ENCODE measurements at places on chromosomes 11 and 22.

- no peak overlapping the region for H3K4me3 ChIP-seq
- H3K27me3 ChIP-seq = no peaks in the 10 kb centered on the region
These were observed 24.3 kb upstream of the PPFIA1 start for GRCh38 chr11:70246196-70246595.

DNA sequence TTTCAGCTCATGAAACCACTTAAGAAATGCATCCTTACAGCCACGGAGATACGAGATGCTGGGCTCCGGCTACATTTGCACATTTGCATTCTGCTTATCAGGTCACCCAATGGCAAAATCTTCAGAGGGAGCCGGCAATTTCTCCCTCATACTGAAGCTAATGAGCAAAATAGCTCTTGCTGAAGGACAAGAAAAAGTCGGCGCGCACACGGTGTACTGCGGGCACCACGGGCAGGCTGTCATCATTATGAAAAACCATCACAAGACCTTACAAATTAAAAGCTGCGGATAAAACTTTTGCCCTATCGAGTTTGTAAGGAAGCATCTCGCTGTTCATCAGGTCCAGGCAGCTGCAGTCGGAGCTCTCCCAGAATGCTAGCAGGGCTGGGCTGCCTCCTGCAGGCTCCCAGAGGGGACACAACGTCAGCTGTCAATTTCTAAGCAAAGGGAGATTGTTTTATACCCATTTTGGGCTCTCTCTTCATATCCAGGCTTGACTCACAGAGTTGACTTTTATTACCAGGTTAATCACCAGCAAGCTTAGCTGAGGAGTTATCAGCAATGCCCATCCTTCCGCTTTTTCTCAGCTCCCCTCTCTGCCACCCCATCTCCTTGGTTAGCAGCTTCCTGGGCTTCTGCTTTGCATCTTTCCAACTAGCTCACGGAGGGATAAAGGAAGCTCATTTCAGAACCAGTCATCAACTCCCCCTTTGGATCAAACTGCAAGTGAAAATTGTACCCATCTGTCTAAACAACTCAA, 375.1 kb downstream of the OPCML start:
- H3K4me1 ChIP-seq = no peaks in the 10 kb centered on the region
- no peak overlapping the region for H3K4me3 ChIP-seq
- DNase-seq = no peak
- no peaks in the 10 kb centered on the region for H3K36me3 ChIP-seq
- H3K27ac ChIP-seq = no peak overlapping the region

DNA sequence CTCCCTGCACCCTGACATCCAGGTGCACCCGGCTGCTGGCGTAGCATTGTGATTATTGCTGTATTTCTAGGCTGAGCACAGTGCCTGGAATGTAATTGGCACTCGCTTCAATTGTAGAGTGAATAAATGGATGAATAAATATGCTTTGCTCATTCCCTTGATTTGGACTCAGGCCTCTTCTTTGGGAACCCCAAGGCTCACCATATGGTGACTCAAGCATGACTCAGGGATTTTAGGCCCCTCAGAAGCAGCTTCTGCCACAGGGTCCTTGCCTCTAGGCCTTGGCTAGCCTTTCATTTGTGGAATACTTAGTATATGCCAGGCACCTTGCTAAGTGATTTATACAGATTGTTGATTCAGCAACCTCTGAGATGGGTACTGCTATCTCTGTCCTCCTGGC, 78.9 kb downstream of the GRIK4 start:
- no peak overlapping the region for H3K27ac ChIP-seq
- H3K27me3 ChIP-seq = peaks cover 36% of the 10 kb centered on the region
- no peaks in the 10 kb centered on the region for H3K36me3 ChIP-seq
- peak; percentile 6 for DNase-seq

DNA sequence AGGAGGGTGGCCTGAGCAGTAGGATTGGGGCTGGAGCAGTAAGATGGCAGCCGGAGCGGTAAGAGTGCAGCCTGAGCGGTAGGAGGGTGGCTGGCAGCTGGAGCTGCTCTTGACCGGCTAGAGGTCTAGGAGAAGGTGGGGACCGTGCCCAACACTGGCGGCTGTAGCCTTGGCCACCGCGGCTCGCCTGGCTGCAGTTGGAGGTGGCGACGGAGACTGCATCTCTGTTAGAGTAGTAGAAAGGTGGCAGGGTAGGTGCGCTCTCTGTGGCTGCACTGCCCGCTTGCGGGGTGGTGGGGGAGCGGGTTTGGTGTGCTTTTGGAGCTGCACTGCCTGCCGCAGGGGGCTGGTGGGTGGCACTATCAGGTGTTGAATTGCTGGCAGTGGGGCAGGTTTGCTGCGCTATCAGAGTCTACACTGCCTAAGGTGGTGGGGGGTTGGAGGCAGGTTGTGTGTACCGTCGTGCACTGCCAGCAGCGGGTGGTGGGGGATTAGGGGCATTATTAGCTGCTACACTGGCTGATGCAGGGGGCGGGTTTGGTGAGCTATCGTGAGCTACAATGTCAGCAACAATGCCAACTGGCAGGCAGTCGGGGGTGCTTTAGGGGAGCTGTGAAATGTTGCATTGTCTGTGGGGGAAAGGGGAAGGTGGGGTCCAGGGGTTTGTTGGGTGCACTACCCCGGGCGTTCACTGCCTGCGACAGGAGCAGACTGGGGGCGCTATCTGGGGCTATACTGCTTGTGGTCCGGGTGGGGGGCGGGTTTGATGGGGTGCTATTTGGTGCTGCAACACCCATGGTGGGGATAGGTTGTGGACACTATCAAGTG, 4461.3 kb upstream of the OR11H1 start:
- peaks cover 5% of the 10 kb centered on the region for H3K36me3 ChIP-seq
- H3K4me3 ChIP-seq = peak overlapping the region; percentile 1
- no peak overlapping the region for H3K27ac ChIP-seq
- no peak for DNase-seq
- no peaks in the 10 kb centered on the region for H3K27me3 ChIP-seq

DNA sequence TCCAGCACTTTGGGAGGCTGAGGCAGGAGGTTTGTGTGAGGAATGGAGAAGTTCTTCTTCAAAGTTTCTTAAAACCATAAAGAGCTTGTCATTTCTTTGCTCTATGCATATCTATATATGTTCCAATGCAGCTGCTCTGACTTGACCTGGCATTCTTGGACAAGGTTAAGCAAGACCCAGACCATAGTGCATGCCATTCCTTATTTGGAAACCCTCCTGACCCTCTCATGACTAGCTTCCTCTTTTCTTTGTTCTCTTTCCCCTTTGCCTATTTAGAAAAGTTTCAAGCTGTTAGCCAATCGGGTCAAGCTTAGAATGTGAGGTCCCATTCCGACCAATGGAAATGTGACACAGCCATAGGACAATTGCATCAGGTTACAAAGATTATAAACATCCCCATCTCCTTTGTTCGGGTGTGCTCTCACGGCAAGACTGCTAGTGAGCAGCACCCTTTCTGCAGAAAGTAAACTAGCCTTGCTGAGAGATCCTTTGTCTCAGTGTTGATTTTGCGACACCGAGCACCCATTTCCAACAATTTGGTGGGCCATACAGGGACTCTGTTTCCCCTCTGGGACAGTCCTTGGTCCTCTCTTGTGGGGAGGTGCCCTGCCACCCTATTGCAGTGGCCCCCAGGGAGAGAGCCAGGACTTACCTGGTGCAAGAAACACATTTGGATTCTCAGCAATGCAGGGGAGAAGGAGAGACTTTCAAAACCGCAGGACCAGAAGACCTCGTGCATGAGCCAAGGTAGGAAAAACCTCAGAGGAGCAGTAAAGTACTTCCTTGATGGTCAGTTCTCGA, 39.9 kb upstream of the ANO1 start:
- peaks cover 23% of the 10 kb centered on the region for H3K27me3 ChIP-seq
- H3K4me1 ChIP-seq = no peaks in the 10 kb centered on the region
- H3K36me3 ChIP-seq = no peaks in the 10 kb centered on the region
- H3K27ac ChIP-seq = no peak overlapping the region

DNA sequence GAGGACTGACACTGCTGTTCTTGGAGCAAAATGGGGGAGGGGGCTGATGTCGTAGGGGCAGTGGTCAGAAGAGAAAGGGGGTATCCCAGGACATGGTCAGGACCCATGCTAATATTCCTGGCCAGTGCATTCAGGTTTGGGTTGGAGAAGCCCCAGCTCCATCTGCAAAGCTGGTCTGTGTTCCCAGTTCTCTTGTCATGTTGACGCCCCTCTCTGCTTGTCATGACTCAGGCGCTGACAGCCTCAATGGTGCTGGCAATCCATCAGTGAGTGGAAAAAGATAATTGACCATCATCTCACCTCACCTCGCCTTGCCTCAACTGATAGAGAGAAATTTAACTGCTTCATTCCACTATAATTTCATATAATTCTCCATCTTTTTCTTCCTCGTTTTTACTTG, 283.1 kb upstream of the CADM1 start:
- no peak for DNase-seq
- no peak overlapping the region for H3K27ac ChIP-seq
- no peak overlapping the region for H3K4me3 ChIP-seq
- H3K36me3 ChIP-seq = no peaks in the 10 kb centered on the region
- no peaks in the 10 kb centered on the region for H3K27me3 ChIP-seq

GRCh38 chr22:38243007-38243765, 29.6 kb downstream of the TMEM184B start:
- H3K36me3 ChIP-seq = peaks cover 44% of the 10 kb centered on the region
- peaks cover 37% of the 10 kb centered on the region for H3K4me1 ChIP-seq
- H3K4me3 ChIP-seq = no peak overlapping the region
- H3K27me3 ChIP-seq = no peaks in the 10 kb centered on the region
- DNase-seq = peak; percentile 92

GRCh38 chr11:104464691-104465090, 300.7 kb upstream of the PDGFD start:
- no peaks in the 10 kb centered on the region for H3K4me1 ChIP-seq
- H3K27ac ChIP-seq = no peak overlapping the region
- no peak for DNase-seq
- H3K4me3 ChIP-seq = no peak overlapping the region
- no peaks in the 10 kb centered on the region for H3K27me3 ChIP-seq

- no peak overlapping the region for H3K4me3 ChIP-seq
- no peaks in the 10 kb centered on the region for H3K4me1 ChIP-seq
- H3K27ac ChIP-seq = no peak overlapping the region
- no peaks in the 10 kb centered on the region for H3K27me3 ChIP-seq
- no peak for DNase-seq
These were observed 73.4 kb upstream of the APOA1 start for GRCh38 chr11:116910847-116911246.

- H3K27me3 ChIP-seq = no peaks in the 10 kb centered on the region
- no peak overlapping the region for H3K27ac ChIP-seq
- no peak for DNase-seq
- H3K4me3 ChIP-seq = no peak overlapping the region
- no peaks in the 10 kb centered on the region for H3K36me3 ChIP-seq
These were observed 5.9 kb downstream of the SPI1 start for GRCh38 chr11:47372422-47372821.

- no peak overlapping the region for H3K4me3 ChIP-seq
- no peaks in the 10 kb centered on the region for H3K36me3 ChIP-seq
- H3K27me3 ChIP-seq = peaks cover 6% of the 10 kb centered on the region
- H3K4me1 ChIP-seq = peaks cover 23% of the 10 kb centered on the region
- no peak overlapping the region for H3K27ac ChIP-seq
These were observed 10.4 kb upstream of the SUN2 start for GRCh38 chr22:38766076-38766777.

GRCh38 chr11:2314136-2314524, 12.3 kb downstream of the TSPAN32 start:
- no peak overlapping the region for H3K27ac ChIP-seq
- no peaks in the 10 kb centered on the region for H3K36me3 ChIP-seq
- no peaks in the 10 kb centered on the region for H3K27me3 ChIP-seq

DNA sequence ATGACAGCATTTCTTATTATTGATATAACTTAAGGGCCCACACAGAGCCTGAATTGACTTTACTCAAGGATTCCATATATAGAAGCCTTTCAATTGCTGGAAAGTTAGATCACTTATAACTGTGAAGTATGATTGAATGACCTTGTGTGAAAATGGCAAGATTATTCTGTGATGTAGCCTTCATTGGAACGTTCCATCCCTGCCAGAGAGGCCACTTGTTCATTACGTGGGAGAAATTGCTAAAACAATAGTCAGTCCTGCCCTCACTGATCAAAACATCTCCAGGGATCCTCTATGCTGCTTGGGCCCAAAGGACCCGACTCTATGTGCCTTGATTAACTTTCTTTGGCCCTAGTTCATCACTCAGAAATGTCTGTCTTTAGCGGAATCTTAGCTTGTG, 159.5 kb upstream of the BLID start:
- H3K4me3 ChIP-seq = no peak overlapping the region
- H3K27me3 ChIP-seq = peaks cover 7% of the 10 kb centered on the region
- DNase-seq = no peak
- H3K4me1 ChIP-seq = no peaks in the 10 kb centered on the region
- H3K27ac ChIP-seq = no peak overlapping the region

GRCh38 chr11:1067812-1068496, 6.7 kb upstream of the MUC2 start:
- peaks cover 14% of the 10 kb centered on the region for H3K27me3 ChIP-seq
- H3K4me3 ChIP-seq = no peak overlapping the region
- H3K27ac ChIP-seq = no peak overlapping the region
- no peak for DNase-seq
- no peaks in the 10 kb centered on the region for H3K36me3 ChIP-seq

- no peaks in the 10 kb centered on the region for H3K27me3 ChIP-seq
- peak overlapping the region; percentile 100 for H3K4me3 ChIP-seq
- peaks cover 5% of the 10 kb centered on the region for H3K4me1 ChIP-seq
- peak overlapping the region; percentile 95 for H3K27ac ChIP-seq
- peaks cover 6% of the 10 kb centered on the region for H3K36me3 ChIP-seq
- DNase-seq = peak; percentile 87
These were observed 1.7 kb downstream of the CAPRIN1 start for GRCh38 chr11:34053161-34053686.

GRCh38 chr11:70590356-70590991, 192.1 kb downstream of the CTTN start:
- H3K4me1 ChIP-seq = no peaks in the 10 kb centered on the region
- no peak overlapping the region for H3K27ac ChIP-seq
- no peak overlapping the region for H3K4me3 ChIP-seq
- H3K27me3 ChIP-seq = no peaks in the 10 kb centered on the region

- no peaks in the 10 kb centered on the region for H3K4me1 ChIP-seq
- H3K4me3 ChIP-seq = no peak overlapping the region
- H3K27me3 ChIP-seq = peaks cover 33% of the 10 kb centered on the region
- no peak for DNase-seq
- H3K36me3 ChIP-seq = no peaks in the 10 kb centered on the region
These were observed 14.4 kb downstream of the OVCH2 start for GRCh38 chr11:7691759-7692350.

GRCh38 chr22:44625981-44626687, 75.9 kb upstream of the PRR5 start:
- no peak overlapping the region for H3K27ac ChIP-seq
- DNase-seq = peak; percentile 59
- peaks cover 4% of the 10 kb centered on the region for H3K4me1 ChIP-seq
- H3K27me3 ChIP-seq = peaks cover 44% of the 10 kb centered on the region
- no peaks in the 10 kb centered on the region for H3K36me3 ChIP-seq

- H3K4me3 ChIP-seq = no peak overlapping the region
- no peaks in the 10 kb centered on the region for H3K4me1 ChIP-seq
- no peaks in the 10 kb centered on the region for H3K27me3 ChIP-seq
These were observed 17.8 kb downstream of the SPATA19 start for GRCh38 chr11:133827556-133827955.

DNA sequence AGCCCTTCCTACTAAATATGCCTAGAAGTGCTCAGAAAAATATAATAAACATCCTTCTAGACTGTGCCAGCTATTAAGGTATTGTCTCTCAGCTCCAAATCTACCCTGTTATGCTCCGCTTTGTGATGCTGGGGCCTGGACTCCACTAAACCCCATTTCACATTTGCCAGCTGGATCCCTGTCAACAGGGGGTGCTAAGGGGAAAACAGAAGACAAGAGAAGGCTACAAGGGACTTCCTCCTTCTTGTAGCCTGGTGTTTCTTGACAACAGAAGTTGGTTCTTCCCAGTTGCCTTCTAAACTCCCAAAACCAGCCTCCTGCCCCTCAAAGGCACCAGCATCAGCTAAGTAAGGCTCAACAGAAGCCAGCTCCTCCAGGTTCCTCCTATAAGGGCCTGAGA, 5.2 kb downstream of the NUMA1 start:
- H3K4me1 ChIP-seq = peaks cover 9% of the 10 kb centered on the region
- DNase-seq = peak; percentile 50
- no peak overlapping the region for H3K27ac ChIP-seq
- no peak overlapping the region for H3K4me3 ChIP-seq
